T-helper 2 cell (primary cell): ENCODE measurements at places on chromosomes 16 and 17.
A peak's percentile ranks its signal among the peaks of the same experiment; 100 is the strongest.

GRCh38 chr17:56499799-56500388 is 93.6 kb upstream of the NOG start:
- DNase-seq: no peak

DNA sequence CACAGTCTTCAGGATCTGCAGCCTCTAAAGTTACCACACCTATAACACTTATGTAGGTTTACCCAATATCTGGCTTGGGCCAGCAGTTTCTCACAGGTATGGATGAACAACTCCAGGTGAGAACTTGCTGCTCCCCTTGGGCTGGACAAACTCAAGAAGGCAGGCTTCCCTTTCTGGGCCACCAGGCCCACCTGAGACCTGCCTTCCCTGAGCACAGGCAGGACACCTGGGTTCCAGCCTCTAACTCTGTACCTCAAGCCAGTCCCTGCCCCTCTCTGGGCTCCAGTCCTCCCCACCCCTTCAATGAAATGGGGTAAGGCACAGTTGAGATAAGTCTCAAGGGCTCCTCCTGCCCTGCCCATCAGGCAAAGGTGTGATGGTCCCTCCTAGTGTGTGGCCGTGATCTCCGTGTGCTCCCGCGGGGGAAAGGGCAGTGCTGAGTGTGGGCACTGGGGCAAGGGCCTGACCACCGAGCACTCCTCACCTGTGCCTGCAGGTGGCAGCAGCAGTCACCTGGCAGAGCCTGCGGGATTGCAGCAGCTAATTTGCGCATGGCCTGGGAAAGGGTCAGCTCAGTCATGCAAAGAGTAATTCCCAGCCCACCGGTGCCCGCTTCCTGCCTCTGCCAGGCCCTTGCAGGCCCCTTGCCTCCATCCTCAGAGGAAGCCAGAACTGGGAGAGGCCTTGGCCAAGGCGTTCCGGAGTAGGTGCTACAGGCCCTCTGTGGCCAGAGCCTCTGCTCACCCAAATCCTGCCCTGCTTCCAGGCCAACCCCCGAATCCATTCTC is 28.2 kb upstream of the ADGRG1 start:
- DNase-seq: no peak

- no peak for DNase-seq
Measured at GRCh38 chr16:58418601-58419000, 26.3 kb downstream of the GINS3 start.

GRCh38 chr17:38912221-38912813 is 13.1 kb upstream of the LASP1NB start:
- DNase-seq: no peak

- no peak for DNase-seq
Measured at GRCh38 chr16:22638393-22639206, 127.9 kb downstream of the NPIPB5 start.

DNA sequence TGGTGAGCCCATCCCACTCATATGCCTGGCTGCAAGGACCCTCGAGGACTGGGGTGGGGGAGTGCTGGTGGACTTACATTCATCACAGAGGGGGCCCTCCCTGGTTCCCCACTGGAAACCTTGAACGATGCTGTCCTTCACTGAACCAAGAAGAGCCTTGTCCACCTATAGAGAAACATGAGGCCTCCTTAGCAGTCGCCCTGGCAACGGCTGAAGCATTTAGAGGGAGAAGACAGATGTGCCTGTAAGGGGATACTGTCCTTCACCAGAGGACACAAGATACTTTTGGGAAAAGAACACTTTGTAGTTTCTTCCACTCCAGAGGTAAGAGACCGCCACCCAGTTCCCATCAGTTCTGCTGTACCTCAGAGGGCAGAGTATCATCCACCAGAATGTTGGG is 6.5 kb downstream of the HIGD1B start:
- DNase-seq: no peak

- DNase-seq: no peak
Measured at GRCh38 chr16:87953308-87954215, 2.3 kb downstream of the BANP start.

- DNase-seq: peak; percentile 99
Measured at GRCh38 chr17:40417609-40418427, at the start of gene TOP2A. Gene TOP2A (minus strand): TSS chr17:40417896. CDS start chr17:40417791, 105 bp downstream.

DNA sequence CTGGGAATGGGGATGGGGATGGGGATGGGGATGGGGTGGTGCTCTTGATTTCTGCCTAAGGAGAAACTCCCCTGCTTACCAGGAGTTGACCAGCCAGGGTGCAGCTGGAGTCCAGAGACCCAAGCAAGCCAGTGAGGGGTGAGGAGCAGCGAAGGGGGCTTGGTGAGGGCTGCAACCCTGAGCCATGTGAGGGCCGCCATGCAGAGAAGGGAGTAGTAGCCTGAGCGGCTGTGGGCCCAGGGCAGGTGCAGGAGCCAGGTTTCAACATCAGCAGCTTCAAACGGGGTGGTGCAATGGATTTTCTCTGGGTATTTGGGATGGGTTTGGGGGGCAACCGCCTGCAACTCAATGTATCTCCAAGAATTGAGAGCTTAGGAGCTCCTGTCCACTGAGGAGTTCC is 35.2 kb downstream of the COX4I1 start:
- DNase-seq: no peak

DNA sequence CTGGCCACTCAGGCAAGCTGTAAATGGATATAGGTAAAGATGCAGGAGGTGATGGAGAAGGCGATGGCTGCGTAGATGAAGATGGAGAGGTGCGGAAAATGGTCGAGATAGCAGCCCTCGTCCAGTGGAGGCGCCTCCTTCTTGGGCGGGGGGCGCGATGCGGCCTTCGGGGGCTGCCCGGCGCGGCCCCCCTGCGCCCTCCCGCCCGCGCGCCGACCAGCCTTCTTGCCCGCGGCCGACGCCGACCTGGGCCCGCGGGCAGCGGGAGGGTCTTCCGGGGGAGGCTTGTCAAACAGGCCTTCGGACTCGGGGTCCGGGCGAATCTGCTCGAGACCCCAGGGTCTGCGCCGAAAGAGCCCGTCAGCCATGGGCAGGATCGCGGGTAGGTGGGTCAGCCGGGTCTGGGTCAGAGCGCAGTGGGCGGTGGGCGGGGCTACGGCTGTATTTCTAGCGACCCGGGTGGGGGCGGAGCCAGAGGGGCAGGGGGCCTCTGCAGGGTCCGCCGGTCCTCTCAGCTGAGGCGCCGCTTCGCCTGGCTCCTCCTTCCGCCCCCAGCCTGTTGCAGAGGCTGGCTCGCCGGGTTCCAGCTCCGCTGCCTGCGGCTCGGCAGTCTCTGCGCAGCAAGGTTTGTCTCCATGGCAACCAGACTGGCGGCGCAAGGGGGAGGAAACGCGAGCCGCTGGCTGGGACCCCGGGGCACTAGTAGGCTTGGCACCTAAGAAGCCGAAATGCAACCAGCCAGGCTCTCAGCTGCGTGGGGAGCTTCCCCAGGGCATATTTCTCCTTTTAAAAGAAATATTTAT is 14.4 kb downstream of the MIS12 start:
- DNase-seq: peak; percentile 62

- DNase-seq: no peak
Measured at GRCh38 chr17:2692781-2693135, 18.8 kb downstream of the CLUH start.

- DNase-seq: no peak
Measured at GRCh38 chr17:72110231-72110941, 10.4 kb upstream of the SOX9 start.

DNA sequence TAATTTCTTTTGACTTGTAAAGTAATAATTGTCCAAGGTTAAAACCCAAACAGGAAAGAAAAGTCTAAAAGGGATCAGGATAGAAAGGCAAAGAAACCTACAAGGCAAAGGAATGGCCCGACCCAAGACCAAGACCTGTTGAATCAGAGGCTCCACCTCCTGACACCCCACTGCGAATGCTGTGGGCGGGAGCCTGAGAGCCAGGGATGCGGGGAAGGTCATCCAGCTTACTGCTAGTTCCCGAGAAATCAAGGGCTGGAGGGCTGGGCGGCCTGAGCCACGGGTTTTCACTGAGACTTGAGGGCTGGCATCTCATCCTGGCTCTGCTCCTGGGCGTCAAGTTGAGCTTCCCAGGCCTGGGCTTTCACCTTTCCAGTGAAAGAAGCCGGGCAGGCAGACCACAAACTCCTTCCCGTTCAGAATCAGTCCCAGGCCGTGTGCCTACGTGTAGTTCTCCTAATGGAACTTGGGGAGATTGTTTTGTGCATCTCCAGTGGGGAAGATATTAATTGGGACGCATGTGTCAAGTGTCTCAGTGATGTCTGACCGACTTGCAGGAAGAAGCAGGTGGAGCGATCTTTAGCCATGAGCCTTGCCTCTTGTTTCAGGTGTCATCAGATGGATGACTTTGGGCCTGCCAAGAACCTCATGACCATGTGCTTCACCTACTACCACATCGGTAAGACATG is 36.9 kb downstream of the CIBAR2 start:
- DNase-seq: no peak

DNA sequence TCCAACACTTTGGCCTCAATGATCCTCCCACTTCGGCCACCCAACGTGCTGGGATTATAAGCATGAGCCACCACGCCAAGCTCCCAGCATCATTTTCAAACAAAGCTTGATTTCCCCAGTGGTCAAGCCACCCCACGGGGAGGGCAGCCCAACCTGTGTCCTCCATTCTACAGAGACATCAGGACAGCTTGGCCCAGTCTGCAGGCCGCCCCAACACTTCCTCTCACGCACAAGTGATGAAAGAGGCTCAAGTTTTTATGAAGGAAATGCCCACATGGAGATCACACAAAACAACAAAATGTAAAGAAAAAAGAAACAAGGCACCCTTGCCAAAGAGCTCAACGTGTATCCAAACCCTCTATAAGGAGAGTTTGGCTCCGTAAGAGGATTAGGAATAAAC is 112.4 kb downstream of the XYLT1 start:
- no peak for DNase-seq

DNA sequence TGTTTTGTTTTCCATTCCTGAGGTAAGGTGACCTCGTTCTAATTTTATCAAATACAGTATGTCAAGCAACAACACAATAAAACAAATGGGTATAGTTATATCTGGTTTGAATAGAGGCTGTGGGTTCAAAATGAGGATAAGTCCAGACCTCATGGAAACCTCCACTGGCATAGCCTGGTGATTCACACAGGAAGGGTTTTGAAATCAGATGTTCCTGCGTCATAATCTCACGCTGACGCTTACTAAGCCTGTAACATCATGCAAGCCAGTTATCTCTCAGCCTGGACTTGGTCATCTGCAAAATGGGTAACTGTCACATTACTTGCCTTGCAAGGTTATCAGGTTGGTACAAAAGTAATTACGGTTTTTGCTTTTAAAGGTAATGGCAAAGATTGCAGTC is 1056.3 kb upstream of the EEF2KMT start:
- no peak for DNase-seq

- no peak for DNase-seq
Measured at GRCh38 chr16:55557186-55557585, 9.3 kb upstream of the CAPNS2 start.

DNA sequence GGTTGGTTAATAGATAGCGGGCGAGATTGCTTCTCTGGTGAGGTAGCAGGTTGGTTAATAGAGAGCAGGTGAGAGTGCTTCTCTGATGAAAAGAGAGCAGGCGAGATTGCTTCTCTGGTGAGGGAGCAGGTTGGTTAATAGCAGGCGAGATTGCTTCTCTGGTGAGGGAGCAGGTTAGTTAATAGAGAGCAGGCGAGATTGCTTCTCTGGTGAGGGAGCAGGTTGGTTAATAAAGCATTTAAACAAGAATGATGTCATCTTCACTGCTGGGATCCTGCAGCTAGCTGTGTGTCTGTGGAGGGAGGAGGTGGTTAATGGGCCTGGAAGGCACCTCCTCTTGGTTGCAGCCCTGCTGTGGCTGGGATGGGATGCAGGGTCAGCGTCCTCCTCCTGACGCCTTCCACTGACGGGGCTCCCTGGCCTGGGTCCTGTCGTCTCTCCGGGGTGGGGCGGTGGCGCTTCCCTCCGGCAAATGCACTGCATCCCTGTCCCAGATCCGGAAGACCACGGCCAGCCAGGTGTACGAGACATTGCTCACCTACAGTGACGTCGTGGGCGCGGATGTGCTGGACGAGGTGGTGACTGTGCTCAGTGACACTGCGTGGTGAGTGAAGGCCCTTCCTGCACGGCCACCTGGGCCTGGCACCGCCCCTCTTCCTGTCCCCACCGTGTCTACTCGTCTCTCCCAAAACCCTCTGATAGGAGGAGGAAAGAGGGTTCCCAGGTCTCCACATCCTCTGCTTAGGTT is 99.2 kb upstream of the ZNF750 start:
- no peak for DNase-seq

DNA sequence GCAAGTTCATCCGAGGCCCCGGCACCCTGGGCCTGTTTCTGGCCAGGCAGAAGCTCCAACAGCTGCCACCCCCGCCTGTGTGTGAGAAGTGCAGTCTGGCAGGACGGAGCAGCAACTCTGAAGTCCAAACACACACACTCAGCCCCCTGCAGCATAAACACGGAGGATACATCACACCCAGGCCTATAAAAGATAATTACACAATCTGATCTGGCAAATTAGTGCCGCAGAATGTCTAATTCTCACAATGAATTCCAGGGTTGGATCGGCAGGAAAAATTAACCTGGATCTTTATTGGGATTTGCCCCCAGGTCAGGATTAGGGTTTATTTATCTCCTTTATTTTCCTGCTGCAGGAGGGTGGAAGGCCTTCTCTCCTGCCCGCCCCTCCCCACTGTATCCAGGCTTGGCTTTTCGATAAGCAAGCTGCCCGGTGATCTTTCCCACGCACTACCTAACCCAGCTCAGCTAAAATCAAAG is 311.4 kb downstream of the SOX9 start:
- no peak for DNase-seq

DNA sequence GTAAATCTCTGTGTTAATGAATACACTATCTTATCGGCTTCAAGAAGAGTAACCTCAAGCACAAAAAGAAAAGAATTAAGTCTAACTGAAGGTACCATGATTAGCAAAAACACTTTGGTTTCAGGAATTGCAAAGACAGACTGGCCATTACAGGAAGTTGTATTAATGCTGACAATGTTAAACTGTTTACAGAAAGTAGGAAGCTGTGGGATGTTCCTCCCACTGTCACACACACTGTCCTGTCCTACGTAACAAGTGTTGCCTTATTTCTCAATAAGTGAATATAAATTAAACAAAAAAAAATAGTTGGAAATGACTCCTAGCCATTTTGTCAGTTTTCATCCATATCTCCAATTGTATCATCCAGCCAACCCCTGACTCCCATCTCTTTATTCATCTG is 8.6 kb downstream of the GNA13 start:
- DNase-seq: no peak

GRCh38 chr16:20743591-20743990 is 2.0 kb upstream of the THUMPD1 start:
- DNase-seq: no peak

GRCh38 chr17:17635126-17635525 is 43.6 kb upstream of the PEMT start:
- no peak for DNase-seq

DNA sequence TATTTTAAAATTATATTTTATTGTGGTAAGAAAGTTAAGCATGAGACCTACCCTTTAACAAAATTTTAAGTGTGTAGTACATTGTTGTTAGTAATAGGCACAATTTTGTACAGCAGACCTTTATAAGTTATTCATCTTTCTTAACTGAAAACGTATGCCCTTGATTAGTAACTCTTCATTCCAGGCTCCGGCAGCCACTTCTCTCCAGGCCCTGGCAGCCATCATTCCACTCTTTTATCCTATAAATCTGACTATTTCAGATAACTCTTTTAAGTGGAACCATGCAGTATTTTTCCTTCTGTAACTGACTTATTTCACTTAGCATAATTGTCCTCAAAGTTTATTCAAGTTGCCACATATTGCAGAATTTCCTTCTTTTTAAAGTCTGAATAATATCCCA is 348.2 kb downstream of the CDH11 start:
- no peak for DNase-seq

GRCh38 chr16:80142281-80142680 is 398.5 kb upstream of the DYNLRB2 start:
- no peak for DNase-seq

- DNase-seq: no peak
Measured at GRCh38 chr16:51773071-51773890, 622.2 kb upstream of the SALL1 start.

GRCh38 chr17:36534840-36535668 is at the start of the genes MYO19 and PIGW:
Gene MYO19 (minus strand): TSS chr17:36534868. CDS start chr17:36532538, 2,330 bp downstream.
Gene PIGW (plus strand): TSS chr17:36534987. CDS start chr17:36537102, 2,115 bp downstream.
- peak; percentile 81 for DNase-seq
